ENCODE measurements at places on chromosomes 11 and 22. TPM values are rescaled to one million over a fixed set of nuclear protein-coding genes. Genes with fewer than 3 reads are reported as not detected.

DNA sequence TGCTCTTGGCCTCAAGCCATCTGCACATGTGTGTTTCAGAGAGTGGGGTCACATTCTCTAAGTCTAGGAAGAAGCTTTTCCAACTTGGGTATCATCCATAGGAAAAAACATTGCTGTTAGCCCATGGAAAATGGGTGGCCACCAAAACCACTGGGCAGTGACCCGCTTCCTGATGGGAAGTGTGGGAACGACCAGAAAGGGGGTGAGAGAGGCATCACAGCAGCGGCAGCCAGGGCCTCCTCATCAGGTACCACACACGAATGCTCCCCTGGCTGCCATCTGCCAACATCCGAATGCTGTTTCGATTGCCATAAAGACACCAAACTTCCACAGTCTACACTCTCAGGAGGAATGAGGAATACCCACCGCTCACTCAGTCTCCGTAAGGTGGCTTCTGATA lies 40.3 kb downstream of the CHKA start:
- no peak for DNase-seq
- no peaks in the 10 kb centered on the region for H3K36me3 ChIP-seq
- no peaks in the 10 kb centered on the region for H3K27me3 ChIP-seq

GRCh38 chr22:29639096-29639495 lies 35.7 kb downstream of the NF2 start:
- peaks cover 36% of the 10 kb centered on the region for H3K36me3 ChIP-seq
- H3K27me3 ChIP-seq: no peaks in the 10 kb centered on the region
- H3K4me3 ChIP-seq: no peak overlapping the region
- no peaks in the 10 kb centered on the region for H3K4me1 ChIP-seq
- DNase-seq: no peak

GRCh38 chr11:110366291-110366690 lies 63.5 kb upstream of the FDX1 start:
- no peak for DNase-seq
- H3K27ac ChIP-seq: no peak overlapping the region
- no peak overlapping the region for H3K4me3 ChIP-seq
- H3K27me3 ChIP-seq: no peaks in the 10 kb centered on the region
- no peaks in the 10 kb centered on the region for H3K36me3 ChIP-seq

- no peaks in the 10 kb centered on the region for H3K27me3 ChIP-seq
- H3K27ac ChIP-seq: no peak overlapping the region
- peak; percentile 46 for DNase-seq
- H3K36me3 ChIP-seq: peaks cover 90% of the 10 kb centered on the region
- no peak overlapping the region for H3K4me3 ChIP-seq
These were observed 109.8 kb downstream of the BCR start for GRCh38 chr22:23289851-23290724.

- H3K4me3 ChIP-seq: no peak overlapping the region
- no peaks in the 10 kb centered on the region for H3K36me3 ChIP-seq
- no peak for DNase-seq
- H3K27me3 ChIP-seq: no peaks in the 10 kb centered on the region
- no peak overlapping the region for H3K27ac ChIP-seq
These were observed 346.6 kb downstream of the TTC28 start for GRCh38 chr22:28333088-28333487.

- H3K4me1 ChIP-seq: peaks cover 9% of the 10 kb centered on the region
- H3K27me3 ChIP-seq: no peaks in the 10 kb centered on the region
- H3K4me3 ChIP-seq: no peak overlapping the region
- no peak for DNase-seq
These were observed 94.9 kb downstream of the MICAL2 start for GRCh38 chr11:12205330-12205729.

- no peak overlapping the region for H3K4me3 ChIP-seq
- H3K27ac ChIP-seq: no peak overlapping the region
- H3K36me3 ChIP-seq: no peaks in the 10 kb centered on the region
- H3K4me1 ChIP-seq: no peaks in the 10 kb centered on the region
- no peak for DNase-seq
These were observed 141.0 kb downstream of the MSANTD4 start for GRCh38 chr11:105881027-105881426.

DNA sequence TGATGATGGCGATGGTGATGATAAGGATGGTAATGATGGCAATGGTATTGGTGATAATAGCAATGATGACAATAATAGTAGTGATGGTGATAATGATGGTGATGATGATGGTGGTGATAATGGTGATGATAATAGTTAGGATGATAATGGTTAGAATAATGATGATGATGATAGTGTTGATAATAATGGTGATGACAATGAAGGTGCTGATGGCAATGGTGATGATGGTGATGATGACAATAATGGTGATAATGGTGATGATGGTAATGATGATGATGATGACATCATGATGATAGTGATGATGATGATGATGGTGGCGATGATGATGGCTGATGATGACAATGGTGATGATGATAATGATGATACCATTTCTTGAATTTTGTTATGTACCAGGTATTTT lies 309.9 kb downstream of the MIAT start:
- no peak overlapping the region for H3K27ac ChIP-seq
- H3K27me3 ChIP-seq: no peaks in the 10 kb centered on the region
- DNase-seq: no peak
- no peaks in the 10 kb centered on the region for H3K4me1 ChIP-seq
- H3K36me3 ChIP-seq: no peaks in the 10 kb centered on the region

TYR gene
- not detected for total RNA-seq

EPS8L2 gene
- total RNA-seq: 4.0 TPM

KRTAP5-11 gene
- total RNA-seq: not detected

INS gene
- not detected for total RNA-seq

OR4P4 gene
- total RNA-seq: not detected

NNMT gene
- not detected for total RNA-seq

ZNF143 gene
- total RNA-seq: 18.0 TPM
